ENCODE measurements at places on chromosomes 7 and 10. TPM values are rescaled to one million over a fixed set of nuclear protein-coding genes. Genes with fewer than 3 reads are reported as not detected.
A peak's percentile ranks its signal among the peaks of the same experiment; 100 is the strongest.

- no peak for DNase-seq
Measured at GRCh38 chr7:49513911-49514310, 259.5 kb upstream of the VWC2 start.

DNA sequence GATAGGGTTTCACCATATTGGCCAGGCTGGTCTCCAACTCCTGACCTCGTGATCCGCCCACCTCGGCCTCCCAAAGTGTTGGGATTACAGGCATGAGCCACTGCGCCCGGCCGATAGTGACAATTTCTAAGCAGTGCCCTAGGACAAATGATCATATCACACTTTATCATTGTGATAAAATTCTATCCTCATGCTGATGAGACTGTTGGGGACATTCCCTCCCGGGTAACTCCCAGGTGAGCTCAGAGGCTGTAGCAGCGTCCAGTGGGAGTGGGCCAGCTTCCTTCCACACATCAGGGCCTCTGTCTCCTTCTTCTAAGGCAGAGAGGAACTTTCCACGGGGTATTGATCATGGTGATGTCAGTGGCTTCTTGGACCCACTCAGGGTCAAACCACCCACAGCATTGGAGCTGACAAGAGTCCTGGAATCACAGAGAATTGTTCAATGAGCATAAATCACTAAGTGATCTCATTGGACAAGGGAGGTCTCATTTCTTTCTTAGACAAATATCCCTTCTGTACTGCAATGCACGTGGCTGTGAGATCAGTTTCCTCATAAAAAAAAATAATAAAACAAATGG is 256.1 kb downstream of the KLF6 start:
- no peak for DNase-seq

DNA sequence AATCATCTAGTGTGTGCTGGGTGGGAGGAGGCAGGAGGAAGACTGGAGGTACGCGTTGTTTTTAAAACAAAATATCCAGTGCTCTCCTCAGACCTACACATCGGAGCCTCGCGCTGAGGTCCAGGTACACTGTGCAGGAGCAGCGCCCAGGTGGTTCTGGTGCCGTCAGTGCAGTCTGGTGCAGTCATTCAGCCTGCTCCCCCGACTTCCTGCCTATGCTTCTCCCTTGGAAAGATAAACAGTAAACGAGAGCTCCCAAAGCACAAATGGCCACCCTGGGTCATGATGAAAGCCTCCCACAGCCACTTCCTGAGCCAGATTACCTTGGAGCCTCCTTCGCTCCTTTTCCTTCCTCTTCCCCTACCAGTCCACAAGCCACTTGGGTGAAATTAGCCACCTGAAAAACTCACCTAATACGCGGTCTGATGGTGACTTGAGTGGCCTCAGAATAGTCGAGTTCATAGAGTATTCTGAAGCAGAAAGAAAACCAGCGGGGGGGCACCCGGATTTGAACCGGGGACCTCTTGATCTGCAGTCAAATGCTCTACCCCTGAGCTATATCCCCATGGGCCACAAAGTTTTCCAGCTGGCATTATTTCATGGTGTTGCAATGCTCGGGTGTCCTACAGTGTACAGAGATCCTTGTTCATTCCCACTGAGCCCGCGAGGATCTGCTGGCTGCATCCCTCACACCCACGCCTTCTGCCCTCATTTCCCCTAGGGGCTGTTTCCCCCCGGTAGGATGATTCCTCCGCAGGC is 82.5 kb downstream of the ZNF467 start:
- no peak for DNase-seq

- DNase-seq = no peak
Measured at GRCh38 chr7:155357573-155358041, 59.9 kb downstream of the INSIG1 start.

- no peak for DNase-seq
Measured at GRCh38 chr10:82738592-82738991, 863.6 kb downstream of the NRG3 start.

- DNase-seq = no peak
Measured at GRCh38 chr10:61475449-61475873, 22.3 kb upstream of the TMEM26 start.

DNA sequence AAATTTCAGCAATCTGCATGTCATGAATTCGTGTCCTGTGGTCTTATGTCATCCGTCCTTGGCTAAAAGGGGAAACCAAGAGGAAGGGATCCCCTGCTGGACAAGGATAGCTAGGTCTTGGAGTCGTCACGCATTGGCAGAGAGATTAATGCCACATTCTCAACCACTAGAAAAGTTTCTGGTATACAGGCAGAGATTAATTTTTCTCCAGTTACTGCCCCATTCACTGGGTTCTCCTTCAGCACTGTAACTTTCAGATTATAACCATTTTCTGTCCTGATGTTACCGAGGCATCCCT is 1060.6 kb upstream of the AUTS2 start:
- DNase-seq = no peak

DNA sequence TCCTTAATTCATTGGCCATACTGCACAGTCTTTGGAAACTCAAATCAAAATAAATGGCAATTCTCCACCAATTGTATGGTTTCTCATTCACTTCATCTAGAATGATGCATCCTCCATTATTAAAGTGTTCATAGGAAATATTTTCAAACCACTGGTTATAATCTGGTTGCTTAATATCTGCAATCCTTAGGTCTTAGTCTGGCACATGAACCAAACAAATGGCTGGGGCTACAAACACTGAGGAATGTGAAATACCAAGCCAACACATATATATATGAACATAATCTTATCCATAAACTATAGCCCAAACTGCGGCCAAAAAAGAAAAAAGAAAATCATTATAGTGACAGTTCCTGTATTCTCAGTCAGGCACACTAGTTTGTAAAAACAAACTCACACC is 5.7 kb upstream of the MSS51 start:
- DNase-seq = no peak

DNA sequence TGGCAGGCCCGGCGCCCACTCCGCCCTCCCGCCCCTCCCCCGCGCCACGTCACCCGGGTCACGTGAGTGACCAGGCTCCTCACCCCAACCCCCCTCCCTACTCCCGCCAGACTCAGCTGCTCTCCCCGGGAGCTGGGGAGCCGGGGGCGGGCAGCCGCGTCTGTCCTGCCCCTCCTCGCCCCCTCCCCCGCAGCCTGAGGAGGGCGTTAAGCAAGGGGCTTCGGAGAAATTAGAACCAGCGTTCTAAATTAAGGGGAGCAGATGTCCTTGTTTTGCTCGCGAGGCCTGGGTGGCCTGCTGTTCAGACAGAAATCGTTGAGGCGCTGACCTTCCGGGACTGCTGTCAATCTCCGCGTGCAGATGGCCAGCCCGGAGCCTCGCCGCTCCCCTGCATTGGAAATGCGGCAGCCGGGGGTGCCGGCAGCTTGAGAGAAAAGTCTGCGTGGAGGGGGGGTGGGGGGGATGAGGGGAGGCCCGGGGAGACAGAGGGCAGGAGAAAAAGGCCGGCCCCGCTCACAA is 102.2 kb upstream of the ZNF438 start:
- DNase-seq = peak; percentile 60

GRCh38 chr7:67518580-67518979 is 521.9 kb downstream of the TYW1 start:
- DNase-seq = no peak

- DNase-seq = no peak
Measured at GRCh38 chr7:128302139-128302538, 41.6 kb downstream of the RBM28 start.

GRCh38 chr10:53839440-53840039 is 961.5 kb downstream of the PCDH15 start:
- DNase-seq = no peak

GRCh38 chr10:86169066-86169465 is 197.5 kb downstream of the GRID1 start:
- no peak for DNase-seq

DNA sequence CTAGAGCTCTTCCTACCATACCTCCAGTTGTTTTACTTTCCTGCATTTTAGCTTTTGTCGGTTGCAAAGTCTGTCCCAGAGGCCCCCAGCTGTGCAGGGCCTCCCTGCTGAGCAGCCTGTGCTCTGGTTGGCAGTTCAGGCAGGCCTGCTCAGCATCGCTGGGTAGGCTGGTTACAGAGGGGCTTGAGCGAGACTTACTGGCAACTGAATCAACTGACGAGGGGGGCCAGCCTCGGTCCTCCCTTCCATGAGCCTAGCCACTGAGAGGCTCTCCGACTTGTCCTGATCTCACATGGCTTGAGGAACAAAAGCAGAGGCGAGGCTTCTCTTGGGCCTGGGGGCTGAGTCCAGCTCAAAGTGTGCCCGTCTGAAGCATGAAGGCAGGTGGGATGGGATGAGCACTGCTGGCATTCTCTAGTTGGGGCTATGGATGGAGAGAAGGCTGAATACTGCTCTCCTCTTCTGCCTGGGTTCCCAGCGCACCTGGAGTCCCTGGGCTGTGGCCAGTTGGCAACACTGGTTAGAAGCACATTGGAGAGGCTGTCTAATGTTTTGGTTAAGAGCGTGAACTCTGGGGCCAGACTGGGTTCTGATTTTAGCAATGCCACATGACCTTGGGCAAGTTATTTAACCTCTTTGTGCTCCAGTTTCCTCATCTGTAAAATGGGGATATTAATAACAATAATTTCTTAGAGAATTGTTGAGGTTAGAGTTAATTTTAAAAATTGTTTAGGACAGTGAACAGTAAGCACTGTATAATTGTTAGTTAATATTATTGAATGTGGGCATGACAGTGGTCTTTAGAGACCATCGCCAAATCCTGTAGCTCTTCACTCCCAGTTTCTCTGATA is 6.9 kb upstream of the SFRP5 start:
- DNase-seq = no peak

GRCh38 chr7:2863461-2864066 is 19.5 kb upstream of the GNA12 start:
- DNase-seq = peak; percentile 24

DNA sequence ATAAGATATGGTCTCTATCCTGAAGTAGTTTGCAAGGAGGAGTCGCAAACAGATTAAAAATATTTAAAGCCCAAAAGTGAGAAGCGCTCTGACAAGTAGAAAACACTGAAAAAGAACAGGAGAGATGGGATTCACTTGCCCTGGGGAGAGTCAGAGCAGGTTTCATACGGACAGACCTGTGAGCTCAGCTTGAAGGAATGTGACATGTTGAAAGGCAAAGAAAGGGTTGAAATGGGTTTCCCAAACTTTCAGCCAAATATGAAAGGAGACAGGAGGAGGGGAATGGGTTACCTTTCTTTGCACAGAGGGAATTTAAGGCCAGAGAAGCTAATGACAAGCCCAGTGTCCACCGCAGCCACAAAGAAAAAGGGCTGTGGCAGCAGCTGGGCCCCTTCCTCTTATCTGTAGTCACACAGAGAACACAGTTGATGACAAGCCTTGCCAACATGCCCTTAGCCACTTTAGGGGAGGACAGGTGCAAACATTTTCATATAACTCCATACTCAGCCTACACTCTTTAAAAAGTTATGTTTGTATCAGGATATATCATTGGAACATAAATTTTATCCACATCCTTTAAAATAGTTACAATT is 14.9 kb downstream of the HOXA1 start:
- DNase-seq = no peak

The POM121 gene
- 68.7 TPM for total RNA-seq

The AVPI1 gene
- 2.3 TPM for total RNA-seq

The FBXO24 gene
- total RNA-seq = 0.50 TPM

The CTBP2 gene
- 1.4 TPM for total RNA-seq

The NRP1 gene
- total RNA-seq = 2.1 TPM

The CUBN gene
- 0.73 TPM for total RNA-seq

The SHH gene
- not detected for total RNA-seq

The FAM131B gene
- 2.8 TPM for total RNA-seq

The TCAF2 gene
- total RNA-seq = 18.0 TPM
